ENCODE measurements at places on chromosomes 12 and 14.

DNA sequence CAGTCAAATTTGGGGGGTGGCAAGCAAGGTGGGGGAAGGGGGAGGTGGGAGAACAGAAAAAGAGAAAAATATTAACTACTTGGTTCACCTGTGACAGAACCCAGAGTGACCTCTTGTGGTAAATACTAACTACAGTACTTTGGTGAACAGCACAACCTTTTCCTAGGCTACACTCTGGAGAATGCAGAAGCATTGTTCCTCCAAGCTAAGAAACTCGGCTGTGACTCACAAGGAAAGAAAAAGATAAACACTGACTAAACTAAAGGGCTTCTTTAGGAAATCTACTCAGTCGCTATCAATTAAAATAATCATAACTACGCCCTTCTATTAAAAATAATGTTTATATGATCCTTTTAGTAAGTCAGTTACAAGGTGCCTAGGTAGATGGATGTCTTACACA, 5.4 kb downstream of the KCNH5 start:
- DNase-seq, result no peak

GRCh38 chr12:106343214-106343528, 14.4 kb upstream of the POLR3B start:
- DNase-seq, result no peak

DNA sequence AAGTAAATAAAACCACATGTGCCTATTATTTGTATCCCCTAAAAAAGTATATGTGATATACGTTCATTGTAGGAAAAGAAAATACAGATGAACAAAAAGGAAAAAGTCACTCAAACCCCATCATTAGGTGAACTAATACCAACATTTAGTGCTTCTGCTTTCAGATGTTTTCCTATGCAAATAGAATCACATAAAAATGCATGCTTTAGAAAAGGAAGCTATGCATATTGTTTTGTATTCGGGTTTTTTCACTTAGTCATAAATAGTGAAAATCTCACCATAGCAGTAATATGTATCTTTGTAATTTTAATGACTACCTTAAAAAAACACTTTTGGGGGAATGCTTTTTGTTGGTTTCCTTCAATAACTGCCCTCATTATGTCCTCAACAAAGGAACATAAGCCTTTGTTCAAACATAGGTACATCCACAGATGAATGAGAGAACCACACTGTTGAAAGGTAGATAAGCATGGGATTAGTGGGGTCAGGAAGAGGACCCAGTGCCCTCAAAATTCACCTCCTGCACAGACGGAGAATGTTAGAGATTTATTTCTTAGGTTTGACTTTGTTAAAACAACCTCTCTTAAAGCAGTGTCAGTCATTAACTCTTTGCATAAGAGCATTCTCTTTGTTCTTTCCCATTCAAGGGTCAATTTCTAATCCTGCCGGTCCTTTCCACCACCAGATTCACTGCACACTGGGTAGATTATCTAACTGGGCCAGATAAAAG, 6.5 kb downstream of the AMDHD1 start:
- DNase-seq, result no peak

DNA sequence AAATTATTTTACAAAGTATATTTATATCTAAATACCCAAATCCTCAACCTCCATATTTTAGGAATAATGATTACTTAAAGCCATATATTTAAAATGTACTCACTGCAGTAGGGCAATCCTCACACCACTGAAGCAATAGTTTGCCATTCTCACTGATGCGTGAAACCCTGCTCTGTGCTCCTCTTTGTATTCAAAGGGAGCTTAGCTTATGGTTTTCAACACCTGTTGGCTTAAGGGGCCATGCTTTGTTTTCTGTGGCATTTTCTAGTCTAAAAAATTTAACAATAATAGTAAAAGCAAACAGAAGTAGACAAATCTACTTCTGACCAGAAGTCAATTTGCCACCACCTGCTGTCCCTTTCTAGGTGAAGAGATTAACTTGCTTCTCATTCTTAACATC, 294.6 kb downstream of the FLRT2 start:
- DNase-seq, result no peak

GRCh38 chr14:92185559-92185958, 63.8 kb downstream of the CPSF2 start:
- no peak for DNase-seq

DNA sequence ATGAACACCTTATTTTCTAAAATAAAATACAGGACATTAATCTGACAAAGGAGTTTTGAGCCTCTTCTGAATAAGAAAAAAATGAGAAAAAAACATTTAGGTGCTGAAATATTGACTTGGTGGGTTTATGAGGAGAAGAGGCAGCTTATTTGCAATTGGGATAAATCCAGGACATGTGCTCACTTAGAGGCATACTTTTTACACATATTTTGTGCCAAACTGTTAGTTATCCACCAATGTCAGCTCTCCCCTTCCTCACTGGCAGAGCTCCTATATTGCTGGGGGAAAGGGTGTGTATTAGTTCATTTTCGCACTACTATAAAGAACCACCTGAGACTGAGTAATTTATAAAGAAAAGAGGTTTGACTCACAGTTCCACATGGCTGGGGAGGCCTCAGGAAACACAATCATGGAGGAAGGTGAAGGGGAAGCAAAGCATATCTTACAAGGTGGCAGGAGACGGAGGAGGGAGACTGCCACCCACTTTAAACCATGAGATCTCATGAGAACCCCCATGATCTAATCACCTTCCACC, 135.4 kb upstream of the EGLN3 start:
- no peak for DNase-seq

- no peak for DNase-seq
These were observed 175.4 kb downstream of the PHETA1 start for GRCh38 chr12:111193496-111193895.

DNA sequence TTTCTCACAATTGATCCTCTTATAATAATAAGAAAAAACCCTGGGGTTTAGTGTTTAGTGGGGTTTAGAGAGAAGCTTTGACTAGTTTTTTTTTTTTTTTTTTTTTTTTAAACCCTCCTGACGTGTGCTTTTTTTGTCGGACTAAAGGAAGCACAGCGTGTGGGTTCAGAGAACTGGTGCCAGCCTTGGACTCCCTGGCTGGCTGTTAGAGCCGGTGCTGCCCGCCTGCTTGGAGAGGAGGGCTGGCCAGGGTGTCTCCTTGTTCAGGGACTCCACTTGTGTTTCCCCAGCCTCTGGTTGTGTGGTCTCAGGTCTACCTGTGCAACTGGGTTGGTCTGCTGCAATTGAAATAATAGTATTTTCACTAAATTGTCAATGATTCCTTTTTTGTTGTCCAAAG, 54.1 kb upstream of the ASPG start:
- DNase-seq, result no peak

DNA sequence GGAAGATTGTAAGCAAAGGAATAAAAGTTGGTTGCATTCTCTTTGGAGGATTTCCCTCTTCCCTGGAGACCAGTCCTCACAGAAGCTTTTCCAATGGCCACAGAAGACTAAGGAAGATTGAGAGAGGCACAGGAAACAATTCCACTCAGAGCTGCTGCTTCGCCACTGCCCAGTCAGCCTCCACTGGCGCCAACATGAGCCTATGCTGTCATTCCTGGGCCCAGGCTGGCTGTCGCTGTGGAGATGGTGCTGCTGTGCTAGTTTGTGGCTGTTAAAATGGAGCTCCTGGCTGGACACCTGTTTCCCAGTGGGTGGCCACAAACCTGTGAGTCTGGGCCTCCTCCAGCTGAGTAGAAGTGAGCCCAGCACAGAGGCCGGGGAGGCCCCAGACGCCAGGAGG, 6.6 kb downstream of the P2RX7 start:
- DNase-seq, result no peak

DNA sequence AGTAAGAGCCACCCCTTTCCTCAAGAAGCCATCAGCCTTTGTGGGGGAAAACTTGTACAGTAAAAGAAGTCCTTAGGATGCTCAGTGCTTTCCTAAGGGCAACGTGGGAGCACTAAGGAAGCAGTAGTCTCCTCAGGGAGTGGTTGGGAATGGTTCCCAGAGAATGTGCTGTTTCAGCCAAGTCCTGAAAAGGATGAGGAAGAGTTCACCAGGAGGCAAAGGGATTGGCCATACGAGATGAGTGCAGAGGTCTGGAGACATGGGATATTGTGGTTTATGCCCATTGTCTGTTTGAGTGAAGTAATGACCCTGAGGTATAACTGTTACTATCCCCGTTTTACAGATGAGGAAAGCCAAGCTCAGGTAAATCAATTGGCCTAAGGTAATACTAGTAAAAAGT, 86.0 kb upstream of the ATF1 start:
- no peak for DNase-seq

GRCh38 chr12:6282453-6282840, 28.0 kb upstream of the PLEKHG6 start:
- no peak for DNase-seq

DNA sequence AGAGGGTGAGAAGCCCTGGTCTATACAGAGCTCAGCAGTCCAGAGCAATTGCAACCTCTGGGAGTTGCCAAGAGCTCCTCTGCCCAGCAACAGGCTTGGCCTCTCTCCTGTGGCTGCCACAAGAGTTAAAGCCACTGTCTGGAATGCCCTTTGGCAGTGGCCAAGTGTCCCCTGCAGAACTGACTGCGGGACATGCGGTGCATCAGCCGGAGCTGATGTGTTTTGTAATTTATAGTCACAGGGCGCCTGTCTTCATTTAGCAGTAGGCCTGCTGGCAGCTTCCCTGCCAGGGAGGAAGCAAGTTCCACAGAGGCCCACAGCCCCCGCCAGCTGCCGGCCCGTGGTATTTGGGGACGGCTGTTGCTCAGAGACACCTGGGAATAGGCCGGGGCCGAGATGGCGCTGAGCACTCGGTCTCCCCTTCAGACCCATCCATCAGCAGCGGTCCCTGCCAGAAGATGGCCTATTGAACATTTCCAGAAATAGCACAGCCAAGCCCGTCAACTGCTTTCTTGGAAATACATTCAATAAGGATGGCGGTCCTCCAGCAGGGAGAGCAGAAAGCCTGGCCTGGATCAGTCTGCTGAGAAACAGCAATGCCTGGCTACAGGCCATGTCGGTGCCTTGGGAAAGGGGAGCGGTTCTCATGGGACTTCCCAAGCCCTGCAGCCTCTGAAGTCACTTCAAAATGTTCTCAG, 217.4 kb downstream of the CRADD start:
- no peak for DNase-seq

- peak; percentile 65 for DNase-seq
These were observed 2.1 kb downstream of the DDN start for GRCh38 chr12:48996794-48997718.

- peak; percentile 69 for DNase-seq
These were observed 5.7 kb downstream of the WNT5B start for GRCh38 chr12:1634590-1635191.

GRCh38 chr12:41184864-41185263, 3.3 kb upstream of the PDZRN4 start:
- DNase-seq, result no peak

DNA sequence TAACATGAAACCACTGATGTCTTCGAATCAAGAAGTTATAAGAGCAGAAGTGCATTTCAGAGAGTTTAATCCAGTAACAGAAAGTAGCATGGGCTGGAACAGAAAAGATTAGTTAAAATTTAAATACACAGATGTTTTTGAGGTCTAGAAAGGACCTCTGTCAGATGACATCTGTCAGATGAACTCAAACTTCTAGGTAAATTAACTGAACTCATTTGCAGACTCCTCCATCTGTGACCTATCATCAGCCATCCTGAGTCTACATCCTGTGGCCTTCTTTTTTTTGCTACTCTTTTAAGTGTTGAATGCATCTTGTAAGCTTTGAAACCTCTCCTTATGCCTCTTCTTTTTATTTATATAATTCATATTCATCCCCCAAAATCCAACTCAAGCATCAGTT, 53.3 kb downstream of the C2CD5 start:
- DNase-seq, result no peak

GRCh38 chr12:85275374-85275773, 4.6 kb upstream of the ALX1 start:
- DNase-seq, result no peak

DNA sequence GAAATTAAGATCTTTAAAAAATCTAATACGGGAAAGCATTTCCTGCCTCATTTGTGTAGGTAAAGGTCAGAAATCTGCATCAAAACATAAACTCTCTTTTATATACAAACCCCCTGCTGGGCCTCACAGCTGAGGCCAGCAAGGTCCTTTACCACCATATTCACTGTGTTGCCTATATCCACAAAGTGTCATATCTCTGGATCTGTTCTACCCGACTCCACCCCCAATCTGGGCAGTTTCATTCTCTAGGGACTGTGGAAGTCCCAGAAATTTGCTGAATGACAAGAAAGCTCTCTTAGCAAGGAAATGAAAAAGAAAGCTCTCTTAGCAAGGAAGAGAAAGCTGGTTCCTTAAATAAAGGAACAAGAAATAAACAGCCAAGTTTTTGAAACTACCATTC, 301.7 kb downstream of the KCNH5 start:
- no peak for DNase-seq

DNA sequence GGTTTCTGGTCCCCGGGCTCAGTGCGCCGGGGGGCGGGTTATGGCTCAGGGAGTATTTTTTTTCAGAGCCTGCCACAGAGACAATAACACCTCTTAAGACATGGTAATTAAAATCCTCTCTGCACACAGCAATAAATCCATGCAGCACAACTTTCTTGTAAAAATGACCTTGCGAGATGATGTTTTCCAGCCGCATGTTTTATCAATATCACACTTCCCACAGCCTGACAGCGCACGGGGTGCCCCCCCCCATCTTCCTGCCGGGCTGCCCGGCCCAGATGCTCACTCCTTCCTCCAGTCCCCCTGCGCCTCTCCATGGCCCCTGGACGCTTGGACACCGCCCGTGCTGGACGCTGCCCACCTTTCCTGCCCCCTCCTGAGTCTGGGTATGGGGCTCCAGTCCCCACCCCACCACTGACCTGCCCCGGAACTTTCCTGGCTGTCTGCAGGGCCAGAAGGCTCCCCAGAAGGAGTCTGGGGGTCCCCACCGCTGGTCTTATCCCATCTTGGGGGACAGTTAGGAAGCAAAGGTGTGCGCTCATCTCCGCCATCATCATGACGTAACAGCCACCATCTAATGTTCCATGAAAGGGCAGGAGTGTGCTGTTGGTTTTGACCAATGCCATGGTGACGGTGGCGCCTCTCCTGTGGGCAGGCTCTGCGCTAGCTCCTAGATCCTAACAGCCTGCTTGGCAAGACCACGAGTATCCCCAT, 182.9 kb downstream of the KIF26A start:
- no peak for DNase-seq

- DNase-seq, result peak; percentile 73
These were observed 8.7 kb upstream of the SPATS2 start for GRCh38 chr12:49358483-49359141.

DNA sequence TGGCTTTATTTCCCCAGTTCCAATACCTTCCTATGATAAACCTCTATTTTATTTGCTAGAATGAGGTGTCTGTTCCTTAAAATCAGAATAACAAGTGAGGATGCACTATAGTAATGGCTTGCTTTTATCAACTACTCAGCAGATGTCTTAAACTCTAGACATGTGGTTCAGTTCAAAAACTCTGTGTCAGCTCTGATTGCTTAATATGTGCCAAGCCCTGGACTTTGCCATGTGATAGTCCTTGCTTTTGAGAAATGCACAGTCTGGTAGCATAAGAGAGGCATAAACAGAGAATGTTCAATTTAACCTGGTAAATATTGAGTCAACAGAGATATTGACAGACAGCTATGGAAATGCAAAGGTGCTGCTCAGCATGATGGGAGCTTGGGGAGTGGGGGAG, 254.8 kb downstream of the PDZRN4 start:
- no peak for DNase-seq

GRCh38 chr12:49616533-49617219, 6.7 kb upstream of the PRPF40B start:
- no peak for DNase-seq

Data from activated CD4-positive, alpha-beta T cell treated with anti-CD3 and anti-CD28 coated beads, Interleukin-10, Interleukin-2, amounts not matched to agents 100 ng/mL and 50 ng/mL, durations not matched to agents 16 hours and 8 hours (primary cell).